ENCODE measurements at places on chromosomes 2 and 18.

- peak; percentile 54 for DNase-seq
Observed at GRCh38 chr18:79950515-79951341, 725 bp downstream of the SLC66A2 start.

DNA sequence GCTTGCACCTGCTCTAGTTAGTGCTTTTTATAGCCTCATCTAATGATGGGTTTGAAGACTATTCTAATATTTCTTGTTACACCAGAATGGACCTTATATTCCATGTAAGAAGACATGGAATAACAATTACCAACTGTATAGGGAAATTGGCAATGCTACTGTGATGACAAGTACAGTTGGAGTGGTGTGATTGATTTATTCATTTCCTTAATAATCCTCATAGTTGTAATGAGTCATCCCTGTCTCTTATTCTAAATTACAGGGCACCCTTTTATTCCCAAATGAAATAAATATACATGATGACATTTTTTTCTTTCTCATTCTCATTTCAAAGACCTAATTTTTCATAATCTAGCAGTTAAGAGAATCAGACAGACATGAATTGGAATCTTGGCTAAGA, 18.3 kb upstream of the TLK1 start:
- no peak for DNase-seq

DNA sequence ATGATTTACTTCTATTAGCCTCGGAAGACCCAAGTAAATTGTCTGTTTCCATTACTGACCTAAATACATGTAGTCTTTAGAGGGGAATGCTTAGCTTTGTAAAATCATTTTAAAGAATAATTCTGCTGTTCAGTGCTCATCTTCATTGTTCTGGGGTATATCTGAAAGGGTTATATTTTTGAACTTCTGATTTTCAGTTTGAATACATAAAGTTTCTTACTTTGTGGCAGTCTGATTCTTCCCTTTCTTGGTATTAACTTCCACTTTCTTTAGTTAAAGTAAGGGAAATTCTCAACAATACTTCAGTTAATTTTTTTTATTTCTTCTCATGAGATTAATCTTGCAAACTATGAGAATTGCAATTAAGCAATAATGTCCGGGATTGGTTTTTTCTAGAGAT, 148.4 kb downstream of the DOCK10 start:
- DNase-seq, result no peak

DNA sequence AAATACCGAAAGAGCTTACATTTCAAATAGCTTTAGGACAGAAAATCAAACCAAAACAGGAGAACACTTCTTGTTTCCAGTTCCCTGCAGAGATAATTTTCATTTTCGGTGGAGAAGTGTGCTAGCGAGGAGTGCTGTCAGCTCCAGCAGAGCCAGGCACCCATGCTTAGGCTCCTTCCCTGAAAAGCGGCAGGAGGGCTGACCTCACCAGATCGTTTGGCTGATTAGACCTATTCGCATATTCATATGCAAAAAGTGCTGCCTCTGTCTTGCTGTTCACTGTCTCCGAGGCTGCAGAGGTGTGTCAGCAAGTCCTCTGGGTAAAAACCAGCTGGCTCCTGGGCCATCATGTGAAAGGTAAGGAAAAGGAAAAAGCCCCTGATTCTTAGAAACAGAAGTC, 225.8 kb upstream of the COPS8 start:
- no peak for DNase-seq

GRCh38 chr2:10238396-10238795, 64.3 kb upstream of the HPCAL1 start:
- DNase-seq, result no peak

DNA sequence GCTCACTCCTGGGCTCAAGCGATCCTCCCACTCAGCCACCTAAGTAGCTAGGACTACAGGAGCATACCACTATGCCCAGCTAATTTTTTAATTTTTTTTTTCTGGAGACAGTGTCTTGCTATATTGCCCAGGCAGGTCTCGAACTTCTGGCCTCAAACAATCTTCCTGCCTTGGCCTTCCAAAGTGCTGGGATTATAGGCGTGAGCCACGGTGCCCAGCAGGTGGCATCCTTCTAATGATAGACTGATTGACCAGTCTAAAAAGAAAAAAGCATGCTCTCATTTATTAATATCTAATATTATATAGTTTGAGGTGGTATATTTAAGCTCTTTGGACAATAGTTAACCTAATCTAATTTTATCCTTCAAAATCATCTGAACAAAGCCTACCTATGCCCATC, 198.6 kb downstream of the CAMKMT start:
- DNase-seq, result peak; percentile 49

DNA sequence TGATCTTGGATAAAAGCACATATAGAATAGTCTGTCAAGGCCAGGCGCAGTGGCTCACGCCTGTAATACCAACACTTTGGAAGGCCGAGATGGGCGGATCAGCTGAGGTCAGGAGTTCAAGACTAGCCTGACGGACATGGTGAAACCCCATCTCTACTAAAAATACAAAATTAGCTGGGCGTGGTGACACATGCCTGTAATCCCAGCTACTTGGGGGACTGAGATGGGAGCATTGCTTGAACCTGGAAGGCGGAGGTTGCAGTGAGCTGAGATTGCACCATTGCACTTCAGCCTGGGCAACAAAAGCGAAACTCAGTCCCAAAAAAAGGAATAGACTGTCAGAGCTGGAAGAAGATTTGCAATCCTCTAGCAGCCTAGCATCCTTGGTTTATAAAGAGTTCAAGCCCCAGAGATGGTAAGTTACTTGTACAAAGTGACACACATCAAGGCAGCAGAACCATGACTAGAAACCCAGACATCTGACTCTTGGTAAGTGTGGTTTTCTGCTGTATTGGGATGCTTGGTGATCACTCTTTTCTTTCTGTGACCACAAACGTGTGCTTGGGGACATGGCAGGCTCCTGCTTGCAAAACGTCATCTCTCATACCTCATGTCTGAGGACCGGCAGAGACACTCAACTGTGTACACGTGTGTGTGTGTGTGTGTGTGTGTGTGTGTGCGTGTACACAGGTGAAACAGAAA, 69.0 kb downstream of the OSBPL6 start:
- no peak for DNase-seq

GRCh38 chr2:111148925-111149324, 28.2 kb downstream of the BCL2L11 start:
- no peak for DNase-seq

DNA sequence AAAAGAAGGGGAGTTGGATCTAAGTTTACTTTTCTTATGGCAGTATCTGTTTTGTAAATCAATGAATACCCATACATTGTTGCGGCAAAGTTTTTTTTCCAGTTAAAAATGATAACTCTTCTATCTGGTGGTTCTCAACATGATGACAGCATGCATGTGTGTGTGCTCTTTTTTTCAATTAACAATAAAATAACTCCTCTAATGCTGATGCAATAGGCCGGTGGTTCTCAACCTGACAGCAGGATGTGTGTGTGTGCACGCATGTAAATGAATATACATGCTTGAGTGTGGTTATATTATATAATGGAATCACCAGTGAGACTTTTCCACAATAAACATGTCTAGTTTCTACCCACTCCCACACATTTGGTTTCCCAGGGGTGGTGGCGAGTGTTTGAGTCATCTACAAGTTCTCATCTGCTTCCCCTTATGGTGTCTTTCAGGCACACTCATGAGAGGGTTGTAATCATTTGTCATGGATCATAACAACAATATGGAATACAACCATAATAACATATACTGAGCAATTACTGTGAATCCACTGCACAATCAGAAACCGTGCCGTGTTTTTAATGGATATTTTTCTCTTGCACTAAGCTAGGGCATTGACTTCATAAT, 31.2 kb downstream of the PARD3B start:
- peak; percentile 19 for DNase-seq

GRCh38 chr18:13612196-13612997, 114.0 kb downstream of the FAM210A start:
- DNase-seq, result peak; percentile 23

GRCh38 chr18:13518382-13518781, 208.0 kb downstream of the FAM210A start:
- no peak for DNase-seq

GRCh38 chr18:523561-523960, 23.1 kb upstream of the COLEC12 start:
- no peak for DNase-seq

- DNase-seq, result no peak
Observed at GRCh38 chr2:113068706-113069485, 1.1 kb downstream of the IL1F10 start.

DNA sequence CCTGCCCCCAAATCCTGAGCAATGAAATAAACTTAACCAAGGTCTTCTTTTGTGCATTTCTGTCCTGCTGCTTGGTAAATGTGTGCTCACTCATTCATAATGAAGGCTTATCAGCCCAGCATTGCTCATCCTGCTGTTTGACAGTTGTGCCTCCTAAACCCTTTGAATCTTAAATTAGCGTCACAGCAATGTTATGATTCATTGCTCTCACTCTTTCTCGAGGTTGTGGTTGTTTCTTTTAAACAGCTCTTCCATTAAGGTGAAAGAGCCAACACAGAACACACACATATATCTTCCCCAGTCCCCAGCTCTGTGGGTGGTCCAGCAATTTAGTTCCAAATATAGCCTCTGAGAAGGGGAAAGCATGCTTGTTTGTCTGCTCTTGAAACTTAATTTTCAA, 84.0 kb downstream of the EVA1A start:
- no peak for DNase-seq

DNA sequence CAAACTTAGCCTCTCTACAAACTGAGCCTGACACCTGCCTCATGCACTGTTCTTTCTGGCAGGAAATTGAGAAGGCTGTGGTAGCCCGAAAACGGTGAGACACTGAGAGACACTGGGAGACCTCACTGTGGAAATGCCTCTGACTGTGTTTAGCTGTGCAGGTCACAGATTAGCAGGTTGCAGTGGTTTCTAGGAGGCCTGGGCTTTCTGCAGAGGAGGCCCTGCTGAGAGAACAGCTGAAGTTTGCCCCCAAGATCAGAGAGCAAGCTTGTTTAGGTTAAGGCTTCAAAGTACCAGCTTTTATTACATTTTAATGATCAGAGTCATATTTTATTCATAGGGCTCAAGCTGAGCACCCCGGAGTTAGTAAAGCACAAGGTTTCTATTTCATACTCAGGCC, 68.7 kb upstream of the LYPD6 start:
- DNase-seq, result no peak

GRCh38 chr18:56550121-56550520, 88.3 kb downstream of the TXNL1 start:
- DNase-seq, result no peak

DNA sequence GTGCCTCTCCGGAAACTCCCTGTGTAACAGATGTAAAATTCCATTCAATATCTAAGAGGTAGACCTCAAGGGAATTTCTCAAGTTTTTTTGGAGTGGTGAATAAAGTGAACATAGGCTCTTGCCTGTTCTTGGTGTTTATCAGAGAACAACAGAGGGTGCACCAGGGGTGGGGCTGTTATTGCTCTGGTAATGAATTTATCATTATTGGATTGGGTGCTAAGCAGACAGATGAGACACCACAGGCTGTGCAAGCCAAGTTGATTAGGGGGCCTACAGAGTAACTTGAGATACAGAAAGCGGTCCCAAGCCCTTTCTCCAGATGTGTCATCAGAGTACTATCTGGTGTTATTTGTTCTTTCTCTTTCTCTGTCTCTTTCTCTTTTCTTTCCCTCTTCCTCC, 286.3 kb downstream of the OSR1 start:
- no peak for DNase-seq

- DNase-seq, result no peak
Observed at GRCh38 chr2:102737431-102737830, 24.4 kb upstream of the TMEM182 start.

- no peak for DNase-seq
Observed at GRCh38 chr2:10144771-10145518, 22.4 kb downstream of the RRM2 start.

DNA sequence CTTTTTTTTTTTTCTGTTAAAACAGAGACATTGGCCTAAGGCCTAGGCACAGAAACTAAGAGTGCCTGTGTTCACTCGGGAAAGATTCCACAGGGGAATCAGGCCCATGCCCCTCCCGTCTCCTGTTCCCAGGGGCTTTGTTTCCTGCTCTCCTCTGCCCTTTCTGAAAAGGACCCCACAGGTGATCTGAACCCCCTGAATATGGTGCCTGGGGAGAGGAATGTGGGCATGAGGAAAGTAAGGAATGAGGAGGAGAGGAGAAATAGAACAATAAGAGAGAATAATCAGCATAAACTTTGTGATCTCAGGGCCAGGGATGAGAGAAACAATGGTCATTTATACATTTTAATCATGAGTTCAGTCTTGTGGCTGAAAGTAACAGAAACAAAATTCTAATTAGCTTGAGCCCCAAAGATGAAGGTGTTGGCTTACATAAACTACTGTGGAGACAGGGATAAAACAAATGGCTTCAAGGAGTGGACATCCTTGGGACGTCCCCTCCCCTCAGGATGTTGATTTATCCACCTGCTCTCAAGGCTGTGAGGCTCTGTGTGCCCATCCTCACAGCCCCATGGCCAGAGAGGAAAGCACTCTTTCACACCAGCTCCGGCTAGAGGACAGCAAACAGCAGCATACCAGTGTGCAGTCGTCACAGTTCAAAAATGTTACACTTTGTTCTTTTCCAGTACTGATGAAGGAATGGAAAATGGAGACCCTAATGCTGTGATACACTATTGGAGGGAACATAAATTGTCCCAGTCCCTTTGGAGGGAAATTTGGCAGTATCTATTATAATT, 46.4 kb upstream of the MRPL33 start:
- no peak for DNase-seq

GRCh38 chr2:95039978-95040377, 14.5 kb downstream of the MAL start:
- no peak for DNase-seq

GRCh38 chr2:59461127-59461526, 1092.3 kb downstream of the BCL11A start:
- DNase-seq, result no peak

DNA sequence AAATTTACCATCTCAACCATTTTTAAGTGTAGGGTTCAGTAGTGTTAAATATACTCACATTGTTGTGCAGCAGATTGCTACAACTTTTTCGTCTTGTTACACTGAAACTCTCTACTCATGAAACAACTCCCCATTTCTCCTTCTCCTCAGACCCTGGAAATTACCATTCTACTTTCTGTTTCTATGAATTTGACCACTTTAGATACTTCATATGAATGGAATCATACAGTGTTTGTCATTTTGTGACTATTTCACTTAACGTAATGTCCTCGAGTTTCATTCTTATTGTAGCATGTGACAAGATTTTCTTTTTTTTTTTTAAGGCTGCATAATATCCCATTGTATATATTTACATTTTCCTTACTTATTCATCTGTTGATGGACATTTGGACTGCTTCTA, 203.8 kb downstream of the PLCL1 start:
- DNase-seq, result no peak

DNA sequence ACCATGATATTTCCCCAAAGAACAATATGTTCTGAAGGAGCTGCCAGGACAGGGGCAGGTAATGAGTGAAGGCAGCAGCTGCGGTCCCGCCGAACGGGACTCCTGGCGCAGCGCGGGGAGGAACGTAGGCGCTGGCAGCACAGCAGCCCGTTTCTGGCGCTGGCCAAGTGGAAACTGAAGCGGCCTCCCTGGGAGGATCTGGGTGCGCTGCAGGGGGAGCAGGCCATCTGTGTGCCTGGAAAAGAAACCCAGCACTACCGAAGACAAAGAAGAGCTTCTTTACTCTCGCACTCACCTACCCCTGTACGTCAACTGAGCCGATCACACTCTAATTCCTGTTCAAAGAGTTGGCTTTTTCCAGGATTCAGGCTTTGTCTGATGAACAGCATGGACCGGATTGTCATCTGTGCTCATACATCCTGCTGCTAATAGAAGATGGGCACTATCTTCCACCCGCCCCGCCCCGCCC, 11.8 kb downstream of the G6PC2 start:
- DNase-seq, result no peak

GRCh38 chr2:72082887-72083286, 64.8 kb downstream of the CYP26B1 start:
- no peak for DNase-seq
